Cardiac septum (tissue), 1 donor: ENCODE measurements at places on chromosomes 6 and 20. TPM values are rescaled to one million over a fixed set of nuclear protein-coding genes. Genes with fewer than 3 reads are reported as not detected.

Gene PYGB
- total RNA-seq: 386 TPM

Gene HMGCLL1
- total RNA-seq: 1.2 TPM

DNA sequence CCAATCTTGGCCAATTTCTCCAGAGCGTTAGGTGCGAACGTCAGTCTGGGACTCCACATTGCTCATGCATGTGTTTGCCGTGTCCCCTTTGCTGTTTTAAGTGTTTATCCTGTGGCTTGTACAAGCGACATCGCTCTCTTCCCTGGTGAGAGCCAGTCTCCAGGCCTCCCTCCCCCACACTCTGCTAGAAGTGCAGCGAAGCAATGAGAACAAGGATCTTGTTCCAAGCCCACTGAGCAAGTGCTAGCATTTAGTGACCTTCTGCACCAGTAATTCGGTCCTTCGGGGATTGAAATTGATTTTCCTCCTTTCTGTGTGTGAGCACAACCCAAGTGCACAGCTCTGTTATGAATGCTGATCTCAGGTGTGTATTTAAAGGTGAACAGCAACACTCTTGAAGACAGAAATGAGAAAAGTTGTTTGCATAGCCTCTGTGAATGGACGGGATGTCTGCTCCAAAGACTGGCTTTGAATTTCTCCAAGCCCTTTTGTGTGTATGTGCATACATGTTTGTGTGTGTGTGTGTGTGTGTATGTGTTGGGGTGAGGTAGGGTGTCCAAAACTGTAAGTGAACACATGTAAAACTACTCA is 29.0 kb downstream of the CD83 start:
- DNase-seq: no peak

DNA sequence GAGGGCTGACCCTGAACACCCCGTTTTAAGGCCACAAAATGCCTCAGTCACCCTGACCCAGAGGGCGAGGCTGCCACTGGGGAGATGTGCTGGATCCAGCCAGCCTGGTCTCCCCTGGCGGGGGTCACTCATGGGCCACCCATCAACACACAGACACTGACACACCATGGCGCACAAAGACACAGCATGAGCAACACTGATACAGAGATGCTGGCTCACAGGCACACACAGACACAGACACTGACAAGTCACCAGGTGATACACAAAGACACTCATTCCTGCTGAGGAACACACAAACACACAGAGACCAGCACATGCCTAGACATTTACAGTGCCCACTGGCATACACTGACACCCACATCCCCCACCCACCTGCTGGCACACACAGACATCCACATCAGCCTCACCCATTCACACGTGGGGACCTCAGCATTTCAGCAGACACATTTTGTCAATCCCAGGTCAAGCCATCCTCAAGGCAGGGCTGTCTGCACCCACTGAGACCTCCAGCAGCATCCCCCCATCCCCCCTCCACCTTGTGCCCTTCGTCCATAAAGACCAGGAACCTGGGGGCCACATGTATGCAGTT is 63.4 kb downstream of the MDGA1 start:
- no peak for DNase-seq

GRCh38 chr6:155530219-155530834 is 74.7 kb upstream of the NOX3 start:
- no peak for DNase-seq
